ENCODE measurements at places on chromosomes 4 and X. TPM values are rescaled to one million over a fixed set of nuclear protein-coding genes. Genes with fewer than 3 reads are reported as not detected.
A peak's percentile ranks its signal among the peaks of the same experiment; 100 is the strongest.

Gene CXorf65
- polyA plus RNA-seq, result not detected

Gene GPR119
- polyA plus RNA-seq, result not detected

Gene STS
- polyA plus RNA-seq, result 2.1 TPM

Gene TRIML2
- polyA plus RNA-seq, result 0.15 TPM

Gene ETDA
- polyA plus RNA-seq, result not detected

Gene RHOH
- polyA plus RNA-seq, result not detected

Gene SHISA3
- polyA plus RNA-seq, result 24.9 TPM

Gene PAQR3
- 15.0 TPM for polyA plus RNA-seq

Gene TIMM17B
- polyA plus RNA-seq, result 73.1 TPM

Gene CXorf51B
- not detected for polyA plus RNA-seq

Gene DUX4
- not detected for polyA plus RNA-seq

Gene UGT2B10
- not detected for polyA plus RNA-seq

Gene AMELX
- not detected for polyA plus RNA-seq

DNA sequence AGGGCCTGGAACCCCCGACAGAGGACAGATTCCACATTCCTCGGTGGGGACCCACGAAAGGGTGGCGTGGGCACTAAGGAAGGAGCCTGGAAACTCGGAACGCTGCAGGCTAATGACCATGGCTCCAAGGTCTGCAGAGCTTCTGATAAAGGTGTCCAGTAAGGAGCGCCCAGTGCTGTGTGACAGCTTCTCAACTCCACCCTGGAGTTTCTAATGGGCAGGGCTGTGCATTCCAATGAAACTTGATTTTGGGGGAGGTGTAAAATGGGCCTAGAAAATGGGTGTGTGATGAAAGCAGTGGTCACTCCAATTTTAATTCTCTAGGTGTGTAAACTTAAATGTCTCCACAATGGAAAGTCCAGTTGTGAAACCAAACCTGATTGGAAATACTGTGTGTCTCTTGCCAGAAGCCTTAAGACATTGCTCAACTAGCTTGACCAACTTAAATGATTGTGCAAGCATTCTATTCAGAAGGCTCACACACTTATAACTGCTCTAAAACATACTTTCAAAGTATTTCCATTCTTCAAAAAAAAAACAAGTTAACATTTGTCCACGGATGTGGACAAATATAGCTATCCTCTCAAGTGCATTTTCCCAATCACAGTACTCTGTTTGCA is 52.1 kb downstream of the XAGE2 start:
- no peak for DNase-seq

DNA sequence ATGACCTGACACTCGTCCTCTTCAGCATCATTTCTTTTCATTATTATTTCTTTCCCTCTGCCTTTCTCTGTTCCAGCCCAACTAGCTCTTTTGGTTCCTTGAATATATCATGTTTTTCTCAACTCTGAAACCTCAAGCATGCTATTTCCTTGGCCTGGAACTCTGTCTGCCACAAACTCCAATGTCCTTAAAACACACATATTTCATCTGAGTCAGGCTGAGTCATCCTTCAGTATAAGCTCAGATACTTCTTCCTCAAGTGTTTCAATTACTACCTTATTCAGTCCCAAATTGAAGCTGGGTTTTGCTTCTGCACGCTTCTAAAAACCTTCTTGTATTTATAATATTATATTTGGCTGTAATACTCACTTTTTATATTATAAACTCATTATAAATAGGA is 424.2 kb downstream of the PDGFC start:
- peak; percentile 68 for DNase-seq

GRCh38 chr4:178937130-178937529 is 1494.9 kb upstream of the AGA start:
- DNase-seq, result no peak

- peak; percentile 80 for DNase-seq
These were observed 7.6 kb downstream of the ARSJ start for GRCh38 chr4:113971706-113972360.

- DNase-seq, result no peak
These were observed 101.0 kb upstream of the UBQLN2 start for GRCh38 chrX:56462389-56462788.

- no peak for DNase-seq
These were observed 11.0 kb upstream of the MAMLD1 start for GRCh38 chrX:150352114-150352513.

DNA sequence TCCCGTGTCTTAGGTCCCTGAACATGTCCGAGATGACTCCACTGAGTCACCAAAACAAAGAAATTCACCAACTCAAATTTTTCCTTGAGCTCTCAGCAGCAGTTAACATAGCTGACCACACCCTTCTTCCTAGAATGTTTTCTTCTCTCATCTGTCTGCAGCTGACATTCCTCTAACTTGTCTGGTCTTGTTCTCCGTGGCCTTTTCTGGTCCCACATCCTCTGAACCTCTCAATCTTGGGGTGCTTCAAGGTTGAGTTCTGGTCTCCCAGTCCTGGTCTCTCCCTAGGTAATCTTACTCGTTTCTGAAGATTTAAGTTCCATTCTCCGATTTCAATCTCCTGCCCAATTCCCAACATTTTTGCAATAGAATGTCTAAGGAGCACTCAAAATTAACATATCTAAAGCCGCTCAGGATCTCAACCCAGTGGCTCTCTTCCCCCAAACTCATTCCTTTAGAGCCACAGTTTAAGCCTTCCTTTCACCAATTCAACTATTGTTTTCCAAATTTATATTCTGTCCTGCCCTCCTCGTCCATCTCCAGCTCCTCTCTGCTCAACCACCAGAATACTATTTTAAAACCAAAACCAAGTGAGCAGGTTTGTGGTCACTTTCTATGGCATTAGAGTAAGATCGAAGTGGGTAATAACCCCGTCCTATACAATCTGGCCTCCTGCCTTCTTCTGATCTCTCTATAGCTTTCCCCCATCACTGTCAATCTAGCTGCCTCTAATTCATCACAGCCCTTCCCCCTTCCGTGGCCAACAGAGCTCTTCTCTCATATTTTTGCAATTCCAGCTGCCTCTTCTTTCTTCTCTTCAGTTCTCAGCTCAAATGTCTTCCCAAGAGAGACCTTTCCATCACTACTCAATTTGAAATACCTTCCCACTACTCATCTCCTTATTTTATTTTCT is 1.2 kb downstream of the TRIML2 start:
- DNase-seq, result no peak

GRCh38 chr4:15716115-15716514 is 13.2 kb downstream of the BST1 start:
- DNase-seq, result no peak

GRCh38 chrX:10884246-10884645 is 226.9 kb upstream of the HCCS start:
- no peak for DNase-seq

DNA sequence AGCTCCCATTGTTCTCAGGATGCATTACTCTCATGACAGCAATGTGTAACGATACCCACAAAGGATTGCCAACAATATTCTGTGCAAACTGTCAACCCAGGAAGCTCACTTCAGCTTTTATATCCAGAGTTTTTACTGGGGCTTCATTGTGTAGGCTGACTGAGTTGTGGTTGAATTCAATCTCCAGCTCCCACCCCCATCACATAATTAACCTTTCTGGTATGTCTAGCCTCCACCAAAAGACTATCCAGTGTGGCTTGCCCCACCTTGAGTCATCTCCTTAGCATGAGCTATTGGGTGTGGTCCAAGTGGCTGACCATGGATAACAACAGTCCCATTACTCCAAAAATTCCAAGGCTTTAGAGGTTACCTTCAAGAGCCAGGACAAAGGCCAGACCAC is 17.7 kb upstream of the TAB3 start:
- no peak for DNase-seq

- DNase-seq, result peak; percentile 85
These were observed 483.7 kb downstream of the FSTL5 start for GRCh38 chr4:161680146-161680545.

DNA sequence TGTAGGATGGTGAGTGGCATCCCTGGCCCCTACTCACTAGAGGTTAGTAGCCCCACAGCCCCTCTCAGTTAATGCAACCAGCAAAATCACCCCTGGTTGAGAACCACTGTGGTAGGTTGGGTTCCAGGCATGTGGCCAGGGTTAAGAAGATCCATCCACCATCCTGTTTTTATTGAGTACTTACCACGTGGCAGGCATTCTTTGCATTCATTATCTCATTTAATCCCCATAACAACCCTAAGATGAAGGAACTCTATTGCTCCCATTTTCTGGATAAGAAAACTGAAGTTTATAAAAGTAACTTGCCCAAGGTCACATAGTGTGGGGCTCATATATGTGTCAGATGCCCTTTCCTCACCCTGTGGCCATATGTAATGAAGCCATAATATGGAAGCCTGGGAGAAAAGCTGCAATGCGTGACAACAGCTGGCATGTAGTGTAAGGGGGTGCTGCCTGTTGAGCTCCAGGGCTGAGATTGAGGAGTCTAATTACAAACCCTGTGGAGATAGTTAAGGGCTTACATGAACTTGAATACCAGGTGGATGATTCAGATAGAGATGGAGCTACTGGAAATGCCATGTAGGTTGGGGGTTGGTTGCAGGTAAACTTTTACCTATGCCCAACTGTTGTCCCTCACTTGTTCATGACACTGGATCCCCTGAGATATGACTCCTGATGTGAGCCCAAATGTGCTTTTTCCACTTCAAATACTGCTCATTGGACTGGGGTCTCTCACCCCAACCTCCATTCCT is 100.2 kb upstream of the PGRMC2 start:
- DNase-seq, result no peak

GRCh38 chr4:168028970-168029597 is 63.3 kb upstream of the ANXA10 start:
- DNase-seq, result no peak

DNA sequence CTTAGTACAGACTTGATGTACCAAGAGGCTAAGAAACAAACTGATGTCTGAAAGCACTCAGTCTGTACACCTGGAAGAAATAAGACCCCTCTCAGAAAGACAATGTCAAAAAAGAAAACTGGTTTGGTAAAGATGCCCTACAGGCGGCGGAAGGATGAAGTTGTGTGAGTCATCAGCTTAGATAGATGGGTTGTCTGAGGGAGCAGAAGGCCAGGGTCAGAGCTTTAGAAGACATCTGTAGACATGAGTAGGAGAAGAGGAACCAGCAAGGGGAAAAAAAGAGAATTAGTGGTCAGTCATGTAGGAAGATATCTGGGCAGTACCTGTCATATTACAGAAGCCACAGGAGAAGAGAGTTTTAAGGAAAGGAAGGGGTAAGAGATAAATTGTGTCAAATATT is 8.3 kb downstream of the SRPX2 start:
- DNase-seq, result no peak

GRCh38 chr4:186144946-186145569 is 40.6 kb downstream of the FAM149A start:
- peak; percentile 20 for DNase-seq

- DNase-seq, result no peak
These were observed 11.8 kb upstream of the RTL5 start for GRCh38 chrX:72143609-72143907.

- no peak for DNase-seq
These were observed 222.8 kb downstream of the SNCA start for GRCh38 chr4:89614155-89614554.

- DNase-seq, result no peak
These were observed 58.3 kb downstream of the VEGFC start for GRCh38 chr4:176734461-176734860.

GRCh38 chrX:13565511-13565910 is 3.9 kb upstream of the EGFL6 start:
- DNase-seq, result no peak

DNA sequence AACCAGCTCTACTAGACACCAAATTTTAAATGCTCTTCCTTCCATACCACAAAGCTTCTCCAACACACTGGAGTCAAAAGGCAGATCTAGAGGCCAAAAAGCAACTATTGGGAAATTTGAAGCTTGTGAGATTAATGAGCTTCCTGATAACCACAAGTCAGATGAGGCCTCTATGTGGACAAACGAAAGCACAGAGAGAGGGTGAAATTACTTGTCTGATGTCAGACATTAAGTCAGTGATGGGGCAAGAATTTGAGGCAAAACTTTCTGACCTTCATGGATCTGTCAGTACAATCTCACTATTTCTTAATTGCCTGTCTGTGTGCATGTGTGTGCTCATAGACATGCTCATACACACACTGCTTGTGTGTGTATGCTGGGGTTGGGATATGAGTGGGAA is 103.6 kb downstream of the GUCY2F start:
- DNase-seq, result no peak

DNA sequence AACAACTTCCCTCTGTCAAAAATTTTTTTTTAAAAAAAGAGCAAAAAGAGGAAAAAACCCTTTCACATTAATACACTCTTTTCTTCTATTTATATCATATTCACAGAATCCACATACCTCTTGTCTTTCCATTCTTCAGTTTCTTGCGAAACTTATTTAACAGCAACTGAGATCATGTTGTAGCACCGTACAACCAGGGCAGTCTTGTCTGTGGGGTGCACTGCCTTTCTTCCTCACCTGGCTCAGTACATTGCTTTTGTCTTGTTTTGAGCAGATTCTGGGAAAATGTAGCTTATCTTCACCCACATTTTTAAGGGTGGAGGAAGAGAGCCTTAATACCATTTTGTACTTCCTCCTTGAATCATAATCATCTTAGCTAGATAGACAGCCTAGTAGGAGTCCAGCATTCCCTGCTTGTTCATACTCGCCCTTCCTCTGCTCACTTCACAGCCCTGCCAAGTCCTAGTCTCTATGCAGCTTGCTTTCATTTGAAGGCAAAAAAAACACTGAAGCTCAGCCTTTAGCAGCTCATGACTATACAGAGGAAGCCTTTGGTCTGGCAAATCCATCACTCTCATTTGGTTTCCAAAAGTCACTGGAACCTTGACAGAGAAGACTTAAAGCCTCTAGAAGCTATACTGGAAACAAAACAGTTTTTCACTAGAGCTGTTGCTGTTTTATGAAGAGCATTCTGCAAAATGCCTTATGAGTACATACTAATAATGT is 140.6 kb upstream of the BANK1 start:
- DNase-seq, result no peak

DNA sequence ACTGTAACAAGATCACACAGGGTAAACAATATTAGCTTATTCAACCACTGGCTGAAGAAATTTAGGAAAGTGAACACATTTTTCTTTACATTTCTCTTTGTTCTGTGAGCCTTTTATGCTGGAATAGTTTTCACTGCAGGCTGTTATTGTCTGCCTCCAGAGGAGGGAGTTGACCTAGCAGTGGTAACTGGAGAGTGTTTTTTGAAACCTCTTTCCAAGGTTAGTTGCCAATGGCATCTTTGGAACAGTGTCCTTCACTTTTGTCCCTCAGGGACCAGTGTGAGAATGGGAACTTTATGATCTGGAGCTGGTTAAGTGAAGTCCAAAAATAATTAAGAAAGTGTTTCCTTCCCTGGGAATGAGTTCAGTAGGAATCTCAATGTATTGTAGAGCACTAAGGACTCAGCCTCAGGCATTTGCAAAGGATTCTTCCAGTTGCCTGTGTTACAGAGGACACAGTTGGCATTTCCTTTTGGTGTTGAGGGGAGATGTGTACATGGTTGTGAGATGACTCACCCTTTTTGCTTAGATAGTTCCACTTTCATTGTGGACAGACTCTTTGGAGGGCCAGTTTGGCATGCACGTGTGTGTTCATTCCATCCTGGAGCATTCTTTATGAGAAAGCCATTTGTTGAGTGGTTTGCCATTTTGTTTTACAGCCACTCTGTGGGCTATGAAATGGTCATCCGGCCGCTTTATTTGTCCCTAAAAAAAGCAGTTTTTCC is 61.3 kb downstream of the AR start:
- peak; percentile 73 for DNase-seq

Data from endothelial cell of umbilical vein (primary cell).